ENCODE measurements at places on chromosomes 2 and 18.

DNA sequence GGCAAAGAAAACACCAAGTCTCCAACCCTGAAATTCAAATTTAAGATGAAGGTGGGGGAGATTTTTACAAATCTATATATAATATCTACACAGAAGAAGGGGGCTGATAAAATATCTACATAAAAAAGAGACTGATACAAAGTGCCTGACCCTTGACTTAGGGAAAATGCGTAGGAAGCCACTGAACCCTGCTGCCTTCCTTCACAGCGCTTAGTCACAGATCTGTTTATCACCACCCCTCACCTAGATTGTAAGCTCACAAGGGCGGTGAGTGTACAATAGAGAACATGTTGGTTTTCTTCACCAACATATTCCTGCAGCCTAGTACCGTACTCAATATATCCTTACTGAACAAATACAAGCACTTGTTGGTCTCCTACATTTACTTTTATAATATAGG is 54.3 kb downstream of the NOL10 start:
- no peak for DNase-seq

- no peak for DNase-seq
Measured at GRCh38 chr2:23593752-23594459, 208.9 kb downstream of the KLHL29 start.

DNA sequence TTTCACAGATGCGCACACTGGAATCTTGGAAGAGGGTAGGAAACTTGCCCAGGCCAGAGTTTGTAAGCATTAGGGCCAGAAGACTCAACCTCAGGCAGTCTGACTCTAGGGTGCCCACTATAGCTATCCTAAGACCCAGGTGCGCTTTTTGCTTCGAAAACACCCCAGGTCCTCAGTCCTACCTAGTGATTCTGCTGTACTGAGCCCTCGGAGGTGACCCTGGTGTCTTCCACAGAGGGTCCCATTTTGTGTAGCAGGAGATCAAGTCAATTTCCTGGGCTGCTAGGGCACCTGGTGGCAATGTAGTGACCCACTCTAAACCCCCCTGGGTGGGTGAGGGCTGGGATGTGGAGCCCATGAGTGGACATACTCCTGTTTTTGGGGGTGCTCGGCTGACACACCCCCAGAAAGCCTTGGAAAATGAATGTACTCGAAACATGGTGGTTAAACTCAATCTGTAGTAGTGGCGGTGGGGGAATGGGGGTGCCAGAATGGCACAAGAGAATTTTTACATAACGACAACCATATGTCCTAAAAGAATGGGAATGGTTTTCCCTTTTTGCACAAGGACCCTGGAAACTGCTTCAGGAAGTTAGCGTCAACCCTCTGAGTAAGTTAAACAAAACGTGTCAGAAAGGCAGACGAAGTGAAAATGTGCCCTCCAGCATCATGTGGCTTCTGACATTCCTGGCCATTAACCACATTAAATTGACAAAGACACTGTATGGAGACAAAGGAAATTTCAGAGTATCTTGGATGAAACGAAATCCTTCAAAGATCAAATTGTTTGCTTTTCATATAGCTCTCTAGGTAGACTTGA is 218.0 kb upstream of the COPS8 start:
- no peak for DNase-seq

GRCh38 chr2:36408198-36408703 is 52.7 kb downstream of the CRIM1 start:
- no peak for DNase-seq

DNA sequence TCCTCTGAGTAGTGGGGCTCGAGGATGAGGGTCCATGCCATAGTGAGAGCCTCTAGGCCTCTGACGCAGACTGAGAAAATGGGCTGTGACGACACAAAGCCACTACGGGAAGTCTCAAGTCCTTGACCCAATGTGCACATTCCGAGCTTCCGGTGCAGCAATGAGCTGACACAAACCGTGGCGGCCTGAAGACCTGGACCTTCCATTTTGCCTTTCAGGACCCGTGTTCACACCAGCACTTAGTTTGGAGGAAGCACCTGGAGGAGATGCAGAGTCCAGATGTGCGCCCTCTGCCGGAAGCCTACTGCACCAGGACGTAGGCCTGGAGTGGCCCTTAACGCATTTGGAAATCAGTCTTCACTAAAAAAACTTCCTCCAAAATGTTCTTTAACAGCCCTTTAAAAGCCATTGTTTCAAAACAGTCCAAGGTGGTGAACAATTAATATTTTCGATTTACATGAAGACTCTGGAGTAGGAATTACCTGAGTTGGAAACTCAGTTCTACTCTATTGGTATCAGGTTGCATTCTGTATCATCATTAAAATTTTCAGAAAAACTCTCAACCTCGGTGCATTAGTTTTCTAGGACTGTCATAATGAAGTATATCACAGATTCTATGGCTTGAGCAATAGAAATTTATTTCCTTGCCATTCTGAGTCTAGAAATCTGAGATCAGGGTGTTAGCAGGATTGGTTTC is 33.9 kb downstream of the BMP10 start:
- peak; percentile 37 for DNase-seq

GRCh38 chr2:112723547-112723940 is 2.7 kb downstream of the NT5DC4 start:
- no peak for DNase-seq

All from pons (tissue), 1 donor.